MCF 10A (cell line): ENCODE measurements at places on chromosomes 2 and 18. TPM values are rescaled to one million over a fixed set of nuclear protein-coding genes. Genes with fewer than 3 reads are reported as not detected.

The SCN2A gene
- total RNA-seq = not detected in 2 replicates

The ADD2 gene
- total RNA-seq = 0.23 and 0.34 TPM in 2 replicates

The MARCO gene
- 1.5 and 2.4 TPM in 2 replicates for total RNA-seq

The FOXD4L1 gene
- 0.63 and 0.98 TPM in 2 replicates for total RNA-seq

The LPIN2 gene
- total RNA-seq = 13.1 and 15.9 TPM in 2 replicates

The LRRC30 gene
- total RNA-seq = not detected in 2 replicates

The RNPEPL1 gene
- 31.5 and 33.7 TPM in 2 replicates for total RNA-seq

The IL1A gene
- total RNA-seq = 99.1 and 170 TPM in 2 replicates

GRCh38 chr2:24837996-24838513, 44.8 kb downstream of the CENPO start:
- H3K36me3 ChIP-seq = peaks cover 31% of the 10 kb centered on the region
- no peaks in the 10 kb centered on the region for H3K27me3 ChIP-seq
- no peak overlapping the region for H3K27ac ChIP-seq
- no peak overlapping the region for H3K4me3 ChIP-seq
- DNase-seq = no peak

GRCh38 chr2:134021830-134022524, 231.9 kb upstream of the MGAT5 start:
- H3K27ac ChIP-seq = no peak overlapping the region
- H3K36me3 ChIP-seq = no peaks in the 10 kb centered on the region
- no peak for DNase-seq

DNA sequence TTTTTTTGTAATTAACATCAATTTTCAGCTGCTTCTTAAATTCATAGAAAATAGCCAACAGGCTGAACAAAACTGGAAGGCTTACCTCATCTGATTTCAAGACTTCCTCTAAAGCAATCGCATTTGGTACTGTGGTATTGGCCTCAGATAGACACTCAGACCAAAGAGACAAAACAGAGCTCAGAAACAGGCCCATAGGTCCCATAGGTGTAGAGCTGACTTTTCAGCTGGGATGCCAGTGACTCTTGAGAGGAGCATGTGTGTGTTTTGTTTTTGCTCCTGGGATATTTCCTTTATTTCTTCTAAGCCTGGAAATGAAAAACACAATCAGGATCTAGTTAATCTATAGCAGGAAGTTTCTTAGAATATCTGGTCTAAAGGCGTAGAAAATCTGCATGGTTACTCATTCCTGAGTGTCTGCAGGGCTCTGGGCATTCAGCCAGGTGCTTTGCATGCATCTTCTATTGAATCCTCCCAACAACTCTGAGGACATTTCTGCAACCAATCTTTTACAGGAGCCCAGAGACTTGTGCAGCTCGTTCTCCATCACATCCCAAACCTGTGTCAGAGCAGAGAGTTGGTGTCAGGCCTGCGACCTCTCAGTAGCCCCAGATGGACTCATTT, 190.8 kb downstream of the RTP5 start:
- H3K27me3 ChIP-seq = peaks cover 10% of the 10 kb centered on the region
- no peak overlapping the region for H3K4me3 ChIP-seq
- DNase-seq = peak; percentile 78

DNA sequence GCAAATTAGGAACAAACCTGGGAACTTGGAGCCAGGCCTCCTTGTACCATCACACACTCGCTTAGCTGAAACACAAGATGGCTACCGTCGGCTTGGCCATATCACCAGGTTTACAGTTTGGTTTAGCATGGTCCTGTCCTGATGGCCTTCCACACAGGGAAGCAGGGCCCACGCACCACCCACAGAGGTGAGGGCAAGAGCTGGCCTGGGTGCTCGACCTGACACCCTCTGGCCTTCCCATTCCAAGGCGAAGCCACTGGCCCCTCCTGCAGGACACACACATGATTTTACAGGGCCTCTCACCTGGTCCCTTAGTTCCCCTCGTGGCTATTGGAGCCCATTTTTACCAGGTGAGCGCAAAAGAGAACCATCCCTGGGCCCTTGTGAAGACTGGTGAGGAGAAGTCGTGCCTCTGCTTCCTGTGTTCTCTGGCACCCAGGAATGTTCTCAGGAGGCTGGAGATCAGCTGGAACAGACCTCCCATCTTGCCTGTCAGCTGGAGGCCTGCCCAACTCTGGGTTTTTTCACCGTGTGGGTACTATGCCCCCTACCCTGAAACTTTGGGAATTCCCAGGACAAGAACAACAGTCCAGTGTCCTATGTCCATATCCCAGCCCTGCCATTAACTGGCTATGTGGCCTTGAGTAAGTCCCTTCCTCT, 53.0 kb upstream of the FOSL2 start:
- peaks cover 19% of the 10 kb centered on the region for H3K4me1 ChIP-seq
- no peaks in the 10 kb centered on the region for H3K36me3 ChIP-seq
- H3K27ac ChIP-seq = peak overlapping the region; percentile 86
- no peak for DNase-seq
- H3K4me3 ChIP-seq = no peak overlapping the region

GRCh38 chr2:172208791-172209325, 106.2 kb upstream of the DLX2 start:
- H3K27ac ChIP-seq = peak overlapping the region; percentile 91
- H3K36me3 ChIP-seq = no peaks in the 10 kb centered on the region
- H3K4me1 ChIP-seq = peaks cover 26% of the 10 kb centered on the region
- H3K27me3 ChIP-seq = no peaks in the 10 kb centered on the region
- H3K4me3 ChIP-seq = peak overlapping the region; percentile 41

GRCh38 chr2:127675331-127676261, at the start of gene LIMS2:
LIMS2 (minus strand) TSS chr2:127675530; CDS start chr2:127675024, 506 bp downstream.
- peak within 1 kb of the TSS; percentile 49 for H3K4me3 ChIP-seq
- no peak within 1 kb of the TSS for H3K27ac ChIP-seq
- H3K36me3 ChIP-seq = no peaks in the 10 kb centered on the region
- no peaks in the 10 kb centered on the region for H3K4me1 ChIP-seq
- DNase-seq = no peak
- peaks cover 48% of the 10 kb centered on the region for H3K27me3 ChIP-seq

GRCh38 chr2:108980076-108980475, 8.9 kb downstream of the EDAR start:
- H3K27ac ChIP-seq = no peak overlapping the region
- no peak overlapping the region for H3K4me3 ChIP-seq
- peaks cover 19% of the 10 kb centered on the region for H3K4me1 ChIP-seq
- peaks cover 5% of the 10 kb centered on the region for H3K36me3 ChIP-seq
- peaks cover 27% of the 10 kb centered on the region for H3K27me3 ChIP-seq
- DNase-seq = no peak

- H3K27ac ChIP-seq = no peak overlapping the region
- H3K4me1 ChIP-seq = no peaks in the 10 kb centered on the region
- no peak overlapping the region for H3K4me3 ChIP-seq
- H3K27me3 ChIP-seq = no peaks in the 10 kb centered on the region
These were observed 1167.5 kb upstream of the ACVR2A start for GRCh38 chr2:146677280-146677679.

GRCh38 chr2:222264791-222265320, 33.9 kb downstream of the PAX3 start:
- no peak for DNase-seq
- no peak overlapping the region for H3K4me3 ChIP-seq
- H3K27ac ChIP-seq = no peak overlapping the region
- no peaks in the 10 kb centered on the region for H3K36me3 ChIP-seq
- H3K27me3 ChIP-seq = peaks cover 95% of the 10 kb centered on the region

DNA sequence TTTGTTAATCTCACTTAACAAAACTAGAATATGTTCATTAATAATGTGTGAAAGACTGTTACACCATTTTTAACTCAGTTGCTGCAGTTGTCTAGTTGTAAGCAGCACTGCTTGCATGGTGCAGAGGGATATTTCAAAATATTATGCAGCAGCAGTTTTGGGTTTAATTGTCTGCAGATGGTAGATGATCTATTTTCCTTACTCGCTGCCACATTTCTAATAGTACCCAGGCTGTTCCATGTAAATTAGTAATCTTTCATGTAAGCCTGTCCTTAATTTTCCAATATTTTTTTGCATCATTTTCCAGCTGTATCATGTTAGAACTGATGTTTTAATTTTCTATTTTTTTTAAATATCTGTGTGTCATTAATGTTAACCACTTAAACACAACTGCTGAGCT, 488.1 kb upstream of the RAB12 start:
- DNase-seq = no peak
- no peak overlapping the region for H3K4me3 ChIP-seq
- H3K36me3 ChIP-seq = peaks cover 11% of the 10 kb centered on the region
- no peaks in the 10 kb centered on the region for H3K27me3 ChIP-seq
- peaks cover 33% of the 10 kb centered on the region for H3K4me1 ChIP-seq
- no peak overlapping the region for H3K27ac ChIP-seq

DNA sequence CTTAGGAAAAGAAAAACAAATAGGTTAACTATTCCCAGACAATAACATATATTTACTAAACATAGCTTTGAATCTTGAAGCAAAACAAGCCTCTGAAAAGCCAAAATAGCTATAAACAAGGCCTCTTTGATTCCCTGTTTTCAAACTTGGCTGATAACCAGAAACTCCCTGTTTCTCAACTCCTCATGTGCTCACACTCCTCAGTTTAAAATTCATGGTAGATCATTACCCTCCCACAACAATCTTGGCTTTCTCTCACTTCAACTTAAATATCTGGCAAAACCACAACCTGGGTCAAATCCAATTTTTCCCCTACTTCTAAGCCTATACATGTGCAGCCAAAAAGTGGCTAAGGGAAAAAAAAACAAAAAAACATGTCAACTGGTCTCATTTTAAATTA, 15.6 kb downstream of the SUCLG1 start:
- peak; percentile 40 for DNase-seq
- peaks cover 17% of the 10 kb centered on the region for H3K4me1 ChIP-seq
- no peaks in the 10 kb centered on the region for H3K27me3 ChIP-seq
- H3K36me3 ChIP-seq = peaks cover 65% of the 10 kb centered on the region
- peak overlapping the region; percentile 61 for H3K27ac ChIP-seq

DNA sequence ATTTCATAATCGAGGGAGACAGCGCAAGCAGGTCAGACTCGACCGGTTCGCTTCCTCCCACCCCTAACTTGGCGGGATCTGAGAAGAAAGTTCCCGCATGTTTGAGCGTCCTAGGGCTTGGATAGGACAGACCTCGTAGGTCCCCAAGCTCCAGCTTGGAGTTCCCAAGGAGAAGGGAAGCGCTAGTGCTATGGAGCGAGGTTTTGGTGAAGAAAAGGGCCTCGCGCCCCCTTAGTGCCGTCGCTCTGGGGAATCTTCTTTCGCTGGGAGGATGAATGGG, 11.6 kb upstream of the SKOR2 start:
- no peak for DNase-seq
- no peaks in the 10 kb centered on the region for H3K36me3 ChIP-seq
- H3K4me3 ChIP-seq = no peak overlapping the region
- H3K4me1 ChIP-seq = peaks cover 7% of the 10 kb centered on the region
